ENCODE measurements at places on chromosomes 16 and 17.

- no peak for DNase-seq
Observed at GRCh38 chr16:80899809-80900592, 95.6 kb upstream of the CDYL2 start.

- no peak for DNase-seq
Observed at GRCh38 chr16:28898942-28899341, 20.7 kb downstream of the ATP2A1 start.

GRCh38 chr17:76219670-76220383 lies 20.5 kb downstream of the RNF157 start:
- DNase-seq, result no peak

DNA sequence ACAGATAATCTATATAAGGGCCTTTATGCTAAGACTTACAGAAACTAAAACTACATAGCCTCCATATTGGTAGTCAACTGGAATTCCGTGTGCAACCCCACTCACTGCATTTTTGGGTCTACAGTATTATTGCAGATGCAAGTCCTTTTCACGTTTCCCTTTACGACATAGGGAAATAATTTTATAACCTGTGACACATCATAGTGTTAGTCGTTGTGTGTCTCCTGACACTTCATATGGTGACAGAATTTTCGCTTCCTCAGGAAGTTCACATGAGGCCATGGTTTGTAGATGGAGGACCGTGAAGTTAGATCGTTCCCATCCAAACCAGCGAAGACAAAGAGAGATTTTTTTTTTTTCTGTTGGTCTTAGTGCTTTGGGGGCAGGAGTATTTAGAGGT lies 15.7 kb upstream of the MRC2 start:
- no peak for DNase-seq

DNA sequence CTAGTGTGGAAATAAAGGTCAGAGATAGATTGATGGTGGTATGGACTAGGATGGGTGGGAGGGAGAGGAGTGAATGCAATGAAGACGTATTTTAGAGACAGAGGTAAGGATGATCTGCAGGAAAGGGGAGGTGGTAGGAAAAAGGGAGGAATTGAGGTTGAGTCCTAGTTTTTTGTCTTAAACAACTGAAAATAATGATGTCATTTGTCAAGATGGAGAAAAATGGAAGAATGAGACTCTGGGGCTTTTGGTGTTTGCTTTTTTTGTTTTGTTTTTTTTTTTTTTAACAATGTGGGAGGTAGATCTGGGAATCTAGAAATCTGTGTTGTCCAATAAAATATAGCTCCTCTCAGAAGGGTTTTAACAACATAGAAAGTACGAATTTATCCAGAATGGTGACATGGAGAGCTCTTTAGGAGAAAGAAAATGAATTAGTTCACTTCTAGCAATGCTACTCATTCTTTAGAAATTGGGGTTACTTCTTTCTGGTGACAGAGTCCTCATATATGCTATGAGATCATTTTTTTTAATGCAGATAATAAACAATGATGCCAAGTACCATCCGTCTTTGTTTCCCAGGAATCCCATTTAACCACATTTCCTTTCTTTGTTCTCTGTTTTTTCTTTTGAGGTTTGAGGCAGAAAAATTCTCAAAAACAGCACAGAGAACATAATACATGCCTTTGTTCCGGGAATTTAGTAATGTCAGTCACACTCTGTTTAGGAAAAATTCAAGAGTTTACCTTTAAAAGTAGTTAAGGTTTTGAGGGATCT lies 225.3 kb upstream of the COX10 start:
- DNase-seq, result no peak

- no peak for DNase-seq
Observed at GRCh38 chr17:37829592-37830123, 84.8 kb upstream of the HNF1B start.

DNA sequence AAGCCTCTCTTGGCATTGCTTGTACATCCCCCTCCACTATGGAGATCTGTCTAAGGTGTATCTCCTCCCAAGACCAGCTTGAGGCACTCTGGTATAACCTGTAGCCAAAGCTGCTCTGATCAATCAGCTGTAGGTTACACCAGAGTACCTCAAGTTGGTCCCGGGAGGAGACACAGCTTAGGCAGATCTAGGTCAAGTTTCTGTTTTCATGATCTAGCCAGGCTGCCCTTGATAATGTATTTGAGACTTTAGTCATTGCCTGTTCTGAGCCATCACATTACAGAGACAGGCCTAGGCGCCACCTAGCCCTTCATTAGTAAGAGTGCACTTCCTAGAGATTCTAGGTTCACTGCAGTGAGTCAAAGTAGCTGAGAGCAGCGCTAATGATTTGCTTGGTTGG lies 31.4 kb downstream of the ASGR1 start:
- no peak for DNase-seq

GRCh38 chr17:58702045-58702476 lies 9.7 kb downstream of the RAD51C start:
- DNase-seq, result no peak

- no peak for DNase-seq
Observed at GRCh38 chr16:73485880-73486279, 438.0 kb upstream of the ZFHX3 start.

- no peak for DNase-seq
Observed at GRCh38 chr17:49520386-49521087, 25.4 kb downstream of the NGFR start.

- no peak for DNase-seq
Observed at GRCh38 chr17:22266231-22266630, 573.9 kb downstream of the KCNJ18 start.

DNA sequence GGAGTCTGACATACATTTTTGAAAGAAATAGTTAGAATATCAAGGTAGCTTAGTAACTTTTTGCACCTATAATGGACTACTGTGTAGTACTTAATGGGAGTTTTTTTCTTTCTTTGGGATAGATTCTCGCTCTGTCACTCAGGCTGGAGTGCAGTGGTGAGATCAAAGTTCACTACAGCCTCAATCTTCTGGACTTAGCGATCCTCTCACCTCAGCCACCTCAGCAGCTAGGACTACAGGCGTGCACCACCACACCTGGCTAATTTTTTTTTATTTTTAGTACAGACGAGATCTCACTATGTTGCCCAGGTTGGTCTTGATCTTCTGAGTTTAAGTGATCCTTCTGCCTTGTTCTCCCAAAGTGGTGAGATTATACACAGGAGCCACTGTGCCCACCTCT lies 9.5 kb downstream of the TAOK1 start:
- DNase-seq, result no peak

- no peak for DNase-seq
Observed at GRCh38 chr16:50506543-50506937, 41.7 kb upstream of the NKD1 start.

DNA sequence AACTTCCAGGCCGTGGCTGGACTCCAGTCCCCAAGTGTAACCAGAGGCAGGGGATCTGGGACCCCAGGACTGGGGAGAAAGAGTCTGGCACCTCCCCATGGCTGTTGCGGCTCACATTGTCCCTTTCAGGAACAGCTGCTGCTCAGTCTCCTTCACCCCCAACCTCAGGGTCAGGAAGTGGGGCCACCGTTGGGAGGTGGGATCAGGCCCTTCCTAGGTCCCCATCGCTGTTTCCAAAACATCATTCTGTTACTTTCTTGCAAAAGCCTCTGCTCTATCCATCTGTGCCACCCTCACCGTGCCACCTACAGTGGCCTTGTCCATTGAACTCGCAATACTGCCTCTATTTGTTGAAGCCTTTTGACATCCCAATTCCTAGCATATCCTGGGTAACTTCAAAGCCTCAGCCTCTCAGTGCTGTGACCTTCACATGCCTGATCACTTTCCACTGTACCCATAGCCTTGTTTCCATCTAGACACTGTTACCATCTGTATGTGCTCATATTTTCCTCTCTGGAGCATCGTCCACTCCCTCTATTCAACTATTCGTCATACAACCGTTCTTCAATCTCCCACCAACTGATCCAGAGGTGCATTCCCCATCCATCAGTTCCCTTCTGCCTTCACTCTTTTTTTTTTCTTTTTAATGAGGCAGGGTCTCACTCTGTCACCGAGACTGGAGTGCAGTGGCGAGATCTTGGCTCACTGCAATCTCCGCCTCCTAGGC lies 15.0 kb upstream of the SRCIN1 start:
- DNase-seq, result no peak

DNA sequence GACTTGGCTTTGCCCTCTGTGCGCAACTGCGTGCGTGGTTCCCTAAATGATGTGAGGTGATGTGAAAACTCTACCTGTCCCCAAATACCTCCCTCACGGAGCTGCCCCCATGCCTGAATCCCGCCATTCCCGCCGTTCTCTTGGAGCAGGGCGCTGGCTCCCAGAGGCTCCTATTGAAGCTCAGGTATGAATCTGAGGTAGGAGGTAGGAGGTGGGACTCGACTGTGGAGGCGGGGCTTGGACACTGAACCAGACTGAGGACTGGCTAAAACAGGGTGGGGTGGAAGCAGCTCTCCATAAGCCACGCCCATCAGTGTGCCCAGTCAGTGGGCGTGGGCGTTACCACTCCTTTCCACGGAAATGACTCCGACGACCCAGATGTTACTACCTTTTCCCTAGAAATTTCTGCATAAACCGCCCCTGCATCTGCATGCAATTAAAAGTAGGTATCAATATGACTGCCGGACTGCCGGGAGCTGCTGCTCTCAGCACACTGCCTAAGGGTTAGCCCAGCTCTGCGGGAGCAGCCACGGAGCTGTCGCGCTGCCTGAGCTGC lies 41.0 kb downstream of the FOXL1 start:
- DNase-seq, result no peak

DNA sequence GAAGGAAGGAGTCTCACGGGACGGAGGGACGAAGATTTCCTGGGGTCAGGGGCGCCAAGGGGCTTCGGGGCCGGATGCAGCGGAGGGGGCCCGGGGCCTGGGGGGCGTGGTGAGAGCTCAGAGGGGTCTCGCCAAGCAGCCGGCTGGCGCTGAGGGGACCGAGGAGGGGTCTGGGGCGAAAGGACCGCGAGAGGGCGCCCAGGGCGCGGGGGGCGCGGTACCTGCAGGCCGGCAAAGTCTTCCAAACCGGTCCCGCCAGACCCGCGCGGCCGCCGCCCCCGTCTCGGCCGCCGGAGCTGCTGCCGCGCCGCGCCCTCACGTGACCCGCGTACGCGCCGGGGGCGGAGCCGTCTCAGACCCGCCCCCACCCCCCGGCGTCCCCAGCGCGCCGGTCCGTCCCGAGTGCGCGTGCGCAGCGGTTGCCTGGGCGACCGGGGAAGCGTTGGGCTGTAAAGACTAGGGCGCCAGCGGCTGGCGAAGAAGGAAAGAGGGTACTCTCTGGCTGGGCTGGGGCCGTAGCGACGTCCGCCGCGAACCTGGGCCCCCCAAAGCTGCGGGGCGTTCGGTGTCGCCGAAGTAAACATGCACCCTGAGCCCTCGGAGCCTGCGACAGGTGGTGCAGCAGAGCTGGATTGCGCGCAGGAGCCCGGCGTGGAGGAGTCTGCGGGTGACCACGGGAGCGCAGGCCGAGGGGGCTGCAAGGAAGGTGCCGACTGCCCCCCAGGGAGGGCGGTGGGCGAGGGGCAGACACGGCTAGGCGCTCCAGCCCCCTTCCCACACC lies at the start of the genes DNAAF1 and HSDL1:
Gene DNAAF1 (plus strand): TSS at position 450 of the 781 bp plus-strand sequence. CDS start 133 bp downstream, at position 583.
Gene HSDL1 (minus strand): TSS at position 319 of the 781 bp plus-strand sequence. CDS start 13,856 bp downstream, outside the sequence.
- peak; percentile 88 for DNase-seq

DNA sequence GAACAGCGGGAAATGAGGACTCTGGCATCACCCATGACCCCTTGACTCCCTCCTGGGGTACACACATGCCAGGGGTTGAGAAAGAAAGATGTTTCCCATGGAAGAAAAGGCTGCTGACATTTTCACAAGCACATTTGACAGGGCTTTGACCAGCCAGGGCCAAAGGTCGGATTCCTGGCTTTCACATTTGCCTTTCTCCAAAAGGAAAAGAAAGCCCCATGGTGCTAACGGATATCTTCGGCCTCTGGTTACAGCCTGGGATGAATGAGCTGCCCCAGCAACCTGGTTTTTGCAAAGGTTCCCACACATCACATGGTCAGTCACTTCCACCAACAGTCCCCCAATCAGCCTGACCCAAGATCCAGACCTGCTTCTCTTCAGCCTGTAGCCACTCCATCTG lies 478.2 kb upstream of the CDH11 start:
- DNase-seq, result no peak

- DNase-seq, result no peak
Observed at GRCh38 chr17:61005358-61005757, 327.7 kb downstream of the BCAS3 start.

DNA sequence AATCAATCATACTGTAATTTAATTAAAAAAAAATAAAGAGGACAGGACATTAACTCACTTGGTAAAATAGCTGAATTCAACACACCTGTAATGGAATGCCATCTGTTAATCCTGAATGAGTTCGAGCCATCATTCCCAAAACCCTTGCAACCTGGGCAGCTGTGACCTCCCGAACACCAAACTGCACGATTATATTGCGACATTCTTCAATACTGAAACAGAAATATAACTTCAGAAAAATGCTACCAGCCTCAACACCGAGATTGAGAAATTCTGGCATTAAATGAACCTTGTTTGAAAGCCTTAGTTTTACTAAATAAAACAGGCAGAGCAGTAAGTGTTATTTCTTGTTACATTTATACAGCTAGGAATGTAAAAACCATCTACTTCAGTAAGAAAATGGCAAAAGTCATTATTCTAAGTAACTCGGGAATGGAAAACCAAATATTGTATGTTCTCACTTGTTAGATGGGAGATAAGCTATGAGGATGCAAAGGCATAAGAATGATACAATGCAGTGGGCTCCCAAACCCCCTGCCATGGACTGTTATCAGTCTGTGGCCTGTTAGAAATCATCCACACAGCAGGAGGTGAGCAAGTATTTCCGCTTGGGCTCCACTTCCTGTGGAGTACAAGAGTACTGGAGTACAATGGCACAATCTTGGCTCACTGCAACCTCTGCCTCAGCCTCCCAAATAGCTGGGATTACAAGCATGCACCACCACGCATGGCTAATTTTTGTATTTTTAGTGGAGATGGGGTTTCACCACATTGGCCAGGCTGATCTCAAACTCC lies 46.5 kb downstream of the CNOT1 start:
- no peak for DNase-seq

DNA sequence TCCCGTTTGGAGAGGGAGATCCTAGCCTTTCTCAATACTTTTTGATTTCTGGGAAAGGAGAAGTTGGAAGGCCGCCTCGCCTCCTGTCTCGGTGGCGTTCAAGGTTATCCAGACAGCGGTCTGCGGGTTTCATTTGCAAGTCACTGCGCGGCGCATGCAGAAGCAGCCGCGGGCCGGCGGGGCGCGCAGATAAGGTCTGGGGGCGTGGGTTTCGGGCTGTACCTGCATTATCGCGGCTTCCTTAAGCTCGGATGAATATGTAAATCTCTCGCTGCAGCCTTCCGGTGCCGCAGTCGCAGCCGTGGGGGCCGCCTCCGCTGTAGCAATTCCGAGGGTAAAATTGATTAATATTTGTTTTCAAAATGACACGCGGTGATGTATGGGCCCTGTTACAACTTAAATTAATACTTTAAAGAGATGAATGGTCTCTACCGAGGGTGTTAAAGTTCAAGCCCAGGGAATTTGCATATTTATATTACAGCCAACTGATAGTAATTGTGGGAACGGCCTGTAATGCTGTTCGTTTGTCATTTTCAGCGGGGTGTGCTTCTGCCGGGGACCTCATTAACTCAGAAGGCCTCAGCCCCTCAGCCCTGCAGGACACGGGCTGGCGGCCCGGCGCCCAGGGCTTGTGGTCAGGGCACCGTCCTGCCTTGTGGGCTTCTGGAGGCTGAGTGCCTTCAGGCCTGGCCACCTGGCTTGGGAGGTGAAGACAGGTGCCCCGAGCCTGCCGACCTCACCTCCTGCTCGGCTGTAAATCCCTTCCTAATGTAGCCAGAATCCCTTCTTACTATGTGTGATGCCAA lies 99.4 kb downstream of the CYLD start:
- peak; percentile 6 for DNase-seq
